ENCODE measurements at places on chromosomes 16 and 17.

DNA sequence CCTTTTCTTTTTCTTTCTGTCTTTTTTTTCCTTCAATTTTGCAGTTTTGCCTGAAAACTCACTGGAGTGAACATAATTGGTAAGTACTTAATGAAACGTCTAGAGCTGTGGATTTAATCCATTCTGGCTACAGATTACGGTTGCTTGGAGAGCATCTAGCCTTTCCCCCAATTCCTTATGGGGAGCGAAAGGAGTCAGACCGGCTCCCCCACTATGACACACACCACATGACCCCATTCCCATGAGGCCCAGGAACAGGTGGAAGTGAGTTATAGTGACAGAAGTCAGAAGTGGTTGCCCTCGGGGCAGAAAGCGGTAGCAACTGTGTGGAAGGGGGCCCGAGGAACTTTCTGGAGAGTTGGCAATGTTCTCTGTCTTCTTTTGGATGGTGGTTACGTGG lies 41.2 kb downstream of the EMP2 start:
- DNase-seq, result no peak

DNA sequence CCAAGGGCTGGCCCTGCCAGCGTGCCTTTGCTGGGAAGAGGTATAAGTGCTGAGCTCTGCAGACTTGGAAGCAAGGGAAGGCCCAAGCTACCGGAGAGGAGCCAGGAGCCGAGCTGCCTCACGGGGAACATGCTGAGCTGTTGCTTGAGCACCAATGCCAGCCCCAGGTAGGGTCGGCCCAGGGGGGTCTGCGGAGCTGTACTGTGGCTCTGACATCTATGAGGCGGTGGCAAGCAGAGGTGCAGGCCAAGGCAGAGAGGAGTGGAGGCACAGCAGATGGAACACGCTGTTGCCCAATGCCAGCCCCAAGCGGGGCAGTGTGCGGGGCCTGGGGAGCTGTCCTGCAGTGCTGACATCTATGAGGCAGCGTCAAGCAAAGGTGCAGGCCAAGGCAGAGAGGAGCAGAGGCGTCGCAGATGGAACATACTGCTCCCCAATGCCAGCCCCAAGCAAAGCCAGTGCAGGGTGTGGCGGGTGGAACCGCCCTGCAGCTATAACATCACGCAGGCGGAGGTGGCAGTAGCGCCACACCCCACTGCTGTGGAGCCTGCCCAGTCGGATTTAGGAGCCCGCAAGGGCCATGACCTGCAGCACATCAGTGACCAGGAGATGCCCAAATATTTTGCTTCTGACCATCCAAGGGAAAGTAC lies 10.0 kb downstream of the GGA2 start:
- DNase-seq, result no peak

GRCh38 chr16:48479955-48480354 lies 94.7 kb upstream of the SIAH1 start:
- DNase-seq, result no peak

GRCh38 chr17:31596382-31597323 lies 205.2 kb downstream of the RAB11FIP4 start:
- DNase-seq, result peak; percentile 78

- DNase-seq, result no peak
Measured at GRCh38 chr17:586920-587685, 127.5 kb downstream of the VPS53 start.

GRCh38 chr16:72886346-72886974 lies 161.5 kb downstream of the ZFHX3 start:
- DNase-seq, result no peak

DNA sequence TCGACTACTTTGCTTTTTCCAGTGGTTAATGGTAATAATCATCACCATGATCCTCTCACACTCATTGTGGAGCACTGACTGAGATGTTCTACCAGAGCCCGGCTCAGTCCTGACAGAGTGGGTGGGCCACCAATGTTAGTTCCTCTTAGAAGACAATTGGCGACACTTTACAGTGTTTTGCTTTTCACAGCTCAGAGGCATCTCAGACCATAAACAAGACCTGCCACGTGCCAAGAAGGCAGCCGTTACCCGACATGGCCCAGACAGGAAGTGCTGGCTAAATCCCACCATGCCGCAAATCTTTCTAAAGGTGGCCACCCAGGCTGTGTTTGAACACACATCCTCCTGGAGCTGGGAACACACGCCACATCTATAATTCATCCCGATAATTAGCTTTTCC lies 103.7 kb downstream of the XYLT1 start:
- DNase-seq, result peak; percentile 65

DNA sequence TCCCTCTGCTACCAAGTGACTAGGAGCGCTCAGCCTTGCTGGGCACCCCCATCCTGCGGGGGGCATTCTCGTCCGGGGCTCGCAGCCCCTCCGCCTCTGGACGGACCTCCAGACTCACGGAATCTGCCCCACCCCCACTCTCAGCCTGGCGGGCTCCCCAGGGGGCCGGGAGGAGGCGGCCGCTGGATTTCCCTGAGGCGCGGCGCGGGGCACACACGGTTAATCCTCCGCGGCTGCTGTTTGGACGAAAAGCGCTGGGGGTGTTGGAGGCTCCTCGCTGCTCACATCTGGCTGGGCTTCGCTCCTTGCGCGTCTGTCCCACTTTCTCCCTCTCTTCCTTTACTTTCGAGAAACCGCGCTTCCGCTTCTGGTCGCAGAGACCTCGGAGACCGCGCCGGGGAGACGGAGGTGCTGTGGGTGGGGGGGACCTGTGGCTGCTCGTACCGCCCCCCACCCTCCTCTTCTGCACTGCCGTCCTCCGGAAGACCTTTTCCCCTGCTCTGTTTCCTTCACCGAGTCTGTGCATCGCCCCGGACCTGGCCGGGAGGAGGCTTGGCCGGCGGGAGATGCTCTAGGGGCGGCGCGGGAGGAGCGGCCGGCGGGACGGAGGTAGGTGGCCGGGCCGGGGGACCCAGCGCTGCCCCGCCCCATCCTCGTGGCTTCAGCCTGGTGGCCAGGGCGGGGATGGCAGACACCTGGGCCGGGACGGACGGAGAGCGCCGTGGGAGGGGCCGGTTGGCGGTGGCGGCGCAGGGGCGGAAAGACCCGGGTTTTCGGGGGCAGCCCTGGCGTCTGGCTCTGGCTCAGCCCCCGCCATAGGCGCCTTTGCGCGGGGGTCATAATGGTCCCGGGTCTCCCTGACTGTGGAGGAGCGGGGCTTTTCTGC lies at the start of gene C1QTNF1:
Gene C1QTNF1, plus strand, starts transcription at position 284 of the 886 bp plus-strand sequence. CDS start 19,800 bp downstream, outside the sequence.
- DNase-seq, result no peak

DNA sequence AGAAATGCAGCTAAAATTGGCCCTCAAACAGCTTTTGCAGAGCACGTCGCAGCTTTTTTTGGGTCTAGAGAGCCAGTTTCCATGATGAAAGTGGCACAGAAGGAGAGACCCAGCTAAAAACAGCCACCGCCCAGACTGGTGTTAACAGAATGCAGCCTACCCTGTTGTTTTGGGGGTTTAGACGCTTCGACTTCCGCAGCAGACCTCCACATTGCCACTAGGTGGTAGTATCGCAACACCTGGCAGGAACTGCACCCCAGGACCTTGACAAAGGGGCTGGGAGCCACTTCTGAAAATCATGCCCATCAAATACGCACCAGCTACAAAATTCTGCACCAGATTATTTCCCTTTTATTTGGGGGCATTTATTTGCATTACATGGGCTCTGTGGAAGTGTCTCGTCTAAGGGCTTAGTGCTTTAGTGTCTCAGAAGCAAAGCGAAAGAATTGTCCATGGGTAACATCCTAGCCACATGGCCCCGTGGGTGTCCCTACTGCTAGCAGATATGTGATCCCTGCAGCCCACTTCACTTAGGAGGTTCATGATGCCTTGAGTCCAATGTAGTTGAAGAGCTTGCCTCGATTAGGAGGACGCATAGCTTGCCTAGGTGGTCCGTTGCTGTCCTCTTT lies 167.1 kb downstream of the HAPSTR1 start:
- DNase-seq, result peak; percentile 82

DNA sequence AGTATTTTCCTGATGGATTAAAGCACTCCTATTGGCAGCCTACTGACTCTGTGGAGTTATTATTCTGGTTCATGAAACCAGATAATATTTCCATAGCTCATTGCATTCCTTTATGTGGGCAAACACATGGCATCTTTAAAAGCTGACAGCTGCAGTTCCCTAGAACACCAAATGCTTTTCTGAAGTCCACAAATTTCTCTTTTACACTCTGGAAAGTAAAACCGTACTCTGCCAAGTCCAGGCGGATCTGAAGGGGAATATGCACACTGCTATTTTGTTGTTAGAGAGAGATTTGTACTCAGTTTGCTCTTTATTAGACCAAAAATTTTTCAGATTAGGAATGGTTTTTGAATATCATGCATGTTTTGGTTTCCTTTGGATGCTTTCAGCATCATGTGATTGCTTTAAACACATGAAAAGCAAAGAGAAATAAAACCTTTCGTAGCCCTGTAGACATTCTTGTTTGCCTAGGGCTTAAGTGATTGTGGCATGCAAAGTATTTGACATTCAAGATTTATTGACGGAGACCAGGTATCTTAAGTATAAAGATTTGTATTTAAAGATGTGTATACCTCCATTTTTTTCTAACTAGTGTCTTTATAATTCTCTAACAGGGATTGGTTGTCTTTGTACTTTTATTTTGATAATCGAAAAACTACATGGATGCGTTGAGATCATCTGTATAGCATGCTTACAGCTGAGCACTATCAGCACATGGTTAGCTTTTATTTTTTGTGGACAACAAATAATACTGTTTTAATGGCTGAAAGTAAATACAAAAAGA lies 19.5 kb downstream of the SEC14L1 start:
- no peak for DNase-seq

- DNase-seq, result no peak
Measured at GRCh38 chr16:49499869-49500610, 126.4 kb downstream of the C16orf78 start.

All from NAMALWA (cell line).